ENCODE measurements at places on chromosomes 7 and 10. TPM values are rescaled to one million over a fixed set of nuclear protein-coding genes. Genes with fewer than 3 reads are reported as not detected.

GRM3 gene
- not detected for total RNA-seq

MNX1 gene
- total RNA-seq = not detected

RNF148 gene
- total RNA-seq = 1.4 TPM

LIMK1 gene
- total RNA-seq = 25.6 TPM

CNTNAP2 gene
- 0.18 TPM for total RNA-seq

Measured in endothelial cell of coronary artery (primary cell).